Stimulated activated CD8-positive, alpha-beta memory T cell treated with anti-CD3 and anti-CD28 coated beads, Interleukin-7, amount 100 ng/mL, for 48 hours (primary cell): ENCODE measurements at places on chromosomes 2 and 18.

GRCh38 chr2:37109523-37109922 is 25.2 kb downstream of the GPATCH11 start:
- no peak for DNase-seq

DNA sequence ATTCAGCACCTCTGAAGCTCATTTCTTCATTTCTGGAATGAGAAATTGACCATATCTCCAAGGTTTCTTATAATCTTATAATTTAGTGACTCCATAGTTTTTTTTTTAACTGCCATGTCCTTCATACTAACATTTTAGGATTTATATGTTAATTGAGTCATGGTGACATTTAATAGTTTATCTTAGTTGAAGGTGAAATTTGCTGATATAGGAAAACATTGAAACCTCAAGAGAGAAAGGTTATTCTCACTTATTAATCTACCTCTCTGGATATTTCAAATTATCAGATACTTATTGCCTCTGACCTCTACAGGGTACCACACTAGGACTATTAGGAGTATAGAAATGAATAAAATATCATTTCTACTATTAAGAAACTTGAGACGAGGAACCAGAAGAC is 499.0 kb downstream of the NUP35 start:
- no peak for DNase-seq

- DNase-seq = no peak
Measured at GRCh38 chr18:55687106-55687505, 99.1 kb upstream of the TCF4 start.

DNA sequence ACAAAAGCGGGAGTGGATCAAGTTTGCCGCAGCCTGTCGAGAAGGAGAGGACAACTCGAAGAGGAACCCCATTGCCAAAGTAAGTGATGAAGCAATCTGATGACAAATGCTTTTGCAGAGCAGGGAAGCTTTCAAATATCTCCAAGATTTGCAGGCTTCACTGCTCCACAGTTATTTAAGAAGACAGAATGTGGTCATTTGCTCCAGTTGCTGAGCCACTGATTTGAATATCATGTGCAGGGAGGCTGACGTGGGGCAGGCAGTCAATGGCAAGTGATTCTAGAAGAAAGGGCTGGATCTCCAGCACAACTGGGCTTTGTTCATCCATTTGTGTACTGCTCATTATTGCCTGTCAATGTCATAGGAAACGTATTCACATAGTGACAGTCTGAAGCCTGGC is 10.2 kb downstream of the DSG4 start:
- DNase-seq = no peak

GRCh38 chr2:188997263-188997662 is 23.1 kb downstream of the COL3A1 start:
- DNase-seq = no peak

DNA sequence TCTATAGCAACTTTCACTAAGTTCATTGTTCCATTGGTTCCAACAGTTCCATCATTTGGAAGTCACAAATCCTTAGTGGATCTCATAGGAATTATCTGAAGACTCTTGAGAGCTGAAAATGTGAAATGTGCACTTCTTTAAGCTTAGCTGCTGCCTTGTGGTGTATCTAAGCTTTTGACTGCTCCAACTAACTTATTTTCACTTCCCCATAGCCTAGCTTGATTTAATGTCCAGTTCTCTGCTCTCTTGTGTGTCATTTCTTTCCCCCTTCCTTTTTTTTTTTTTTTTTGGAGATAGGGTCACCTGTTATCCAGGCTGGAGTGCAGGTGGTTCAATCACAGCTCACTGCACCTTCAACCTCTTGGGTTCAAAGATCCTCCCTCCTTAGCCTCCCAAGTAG is 34.9 kb upstream of the CD302 start:
- no peak for DNase-seq

GRCh38 chr18:849021-849420 is 37.0 kb upstream of the YES1 start:
- no peak for DNase-seq

- DNase-seq = no peak
Measured at GRCh38 chr2:28565033-28565432, 69.2 kb downstream of the PLB1 start.

DNA sequence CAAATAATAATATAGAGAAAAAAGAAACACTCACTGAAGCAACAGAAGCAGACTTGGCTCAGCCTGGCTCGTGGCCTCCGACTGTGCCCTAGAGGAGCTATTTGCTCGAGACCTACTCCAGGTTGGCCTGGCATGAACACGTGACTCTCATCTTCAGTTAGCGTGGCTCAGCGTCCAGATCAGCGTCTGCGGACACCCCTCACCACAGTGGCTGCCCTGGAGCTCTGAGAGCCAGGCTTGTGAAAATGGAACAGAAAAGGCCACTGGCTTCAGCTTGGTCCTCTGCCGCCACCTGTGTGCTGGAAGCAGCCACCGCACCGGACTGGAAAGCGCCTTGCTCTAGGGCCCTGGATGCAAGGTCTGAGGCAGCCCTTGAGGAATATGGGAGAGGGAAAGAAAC is 1184.0 kb upstream of the GYPC start:
- no peak for DNase-seq

DNA sequence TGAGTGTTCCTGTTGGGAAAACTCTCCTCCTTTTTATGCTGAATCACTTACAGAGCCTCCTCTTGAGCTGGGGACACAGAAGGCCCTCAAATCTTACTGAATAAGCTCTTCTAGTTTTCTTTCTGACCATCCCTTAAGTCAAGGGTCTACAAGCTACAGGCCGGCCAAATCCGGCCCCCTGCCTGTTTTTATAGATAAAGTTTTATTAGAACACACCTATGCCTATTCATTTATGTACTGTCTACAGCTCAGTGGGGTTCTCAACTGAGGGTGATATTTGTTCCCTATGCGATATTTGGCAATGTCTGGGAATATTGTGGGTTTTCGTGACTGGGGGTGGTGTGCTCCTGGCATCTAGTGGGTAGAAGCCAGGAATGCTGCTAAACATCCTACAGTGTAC is 14.0 kb downstream of the CDC42EP3 start:
- DNase-seq = no peak
